ENCODE measurements at places on chromosomes 7 and 10.

DNA sequence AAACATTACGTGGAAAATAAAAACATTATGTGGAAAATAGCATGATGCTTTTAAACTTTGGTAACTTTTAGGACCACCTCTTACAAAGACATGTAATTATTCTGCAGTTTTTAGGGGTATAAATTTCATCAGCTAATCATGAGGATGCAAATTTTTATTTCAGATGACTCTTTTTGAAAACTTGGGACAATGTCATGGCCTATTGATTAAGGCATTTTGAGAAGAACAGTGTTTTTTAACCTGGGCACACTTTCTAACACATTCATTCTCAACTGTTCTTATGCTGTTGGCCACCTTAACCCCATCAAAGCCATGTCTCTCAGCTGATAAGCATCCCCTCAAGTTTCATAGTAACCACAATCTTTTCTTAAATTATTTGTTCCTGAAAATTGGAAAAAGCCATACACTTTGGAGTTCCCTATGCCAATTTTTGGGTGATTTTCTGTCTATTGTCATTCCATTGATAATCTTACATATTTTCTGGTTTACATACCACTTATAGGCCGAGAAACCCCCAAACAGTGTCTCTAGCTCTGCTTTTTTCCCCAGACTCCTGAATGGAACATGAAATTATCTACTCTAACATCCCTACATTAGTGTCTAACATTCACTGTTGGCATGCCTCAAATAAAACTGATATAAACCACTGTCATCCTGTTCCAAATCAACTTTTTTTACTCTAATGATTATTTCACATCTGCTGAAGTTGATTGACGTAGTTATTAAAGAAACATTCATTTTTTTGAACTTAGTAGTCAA, 14.6 kb downstream of the AKR1C3 start:
- DNase-seq, result no peak

- no peak for DNase-seq
Observed at GRCh38 chr10:27241010-27241651, 534 bp upstream of the ACBD5 start.

GRCh38 chr10:57979491-57979890, 288.2 kb downstream of the IPMK start:
- no peak for DNase-seq

- no peak for DNase-seq
Observed at GRCh38 chr7:143096146-143096545, 35.7 kb upstream of the PIP start.

- DNase-seq, result no peak
Observed at GRCh38 chr7:131122394-131122793, 205.3 kb upstream of the MKLN1 start.

DNA sequence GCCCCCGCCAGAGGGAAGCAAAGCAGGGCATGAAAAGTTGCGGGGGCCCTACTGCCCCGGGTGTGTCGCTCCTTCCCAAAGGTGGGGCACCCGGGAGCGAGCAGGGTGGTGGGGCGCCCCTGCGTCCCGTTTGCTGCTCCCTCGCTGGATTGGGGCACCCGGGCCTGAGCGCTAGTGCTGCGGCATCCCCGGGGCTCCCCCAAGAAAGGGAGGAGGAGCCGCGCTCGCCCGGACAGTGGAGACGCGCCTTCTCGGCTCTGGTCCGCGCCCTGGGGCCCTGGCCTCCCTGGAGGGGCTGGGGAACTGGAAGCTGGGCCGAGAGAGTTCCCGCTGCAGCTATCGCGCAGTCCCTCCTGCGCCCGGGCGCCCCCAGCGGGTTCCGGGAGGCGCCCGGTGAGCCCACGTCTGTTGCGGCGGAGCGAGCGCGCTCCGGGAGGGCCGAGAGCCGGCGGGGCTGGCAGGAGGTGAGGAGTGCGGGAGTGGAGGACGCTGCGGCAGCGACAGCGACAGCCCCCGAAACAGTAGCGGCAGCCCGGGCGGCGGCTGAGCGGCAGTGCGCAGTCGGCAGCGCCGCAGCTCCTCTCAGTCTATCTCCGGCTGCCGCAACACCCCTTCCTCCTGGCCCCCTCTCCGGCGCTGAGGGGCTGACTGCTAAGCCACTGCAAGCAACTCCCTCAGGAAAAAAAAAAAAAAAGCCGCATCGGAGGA, 504 bp upstream of the BMPER start:
- DNase-seq, result no peak
